ENCODE measurements at places on chromosomes 12 and 14.

- no peak for DNase-seq
Observed at GRCh38 chr12:69211160-69211559, 28.2 kb upstream of the CPSF6 start.

GRCh38 chr14:28774764-28775735 lies 8.5 kb downstream of the FOXG1 start:
- no peak for DNase-seq

DNA sequence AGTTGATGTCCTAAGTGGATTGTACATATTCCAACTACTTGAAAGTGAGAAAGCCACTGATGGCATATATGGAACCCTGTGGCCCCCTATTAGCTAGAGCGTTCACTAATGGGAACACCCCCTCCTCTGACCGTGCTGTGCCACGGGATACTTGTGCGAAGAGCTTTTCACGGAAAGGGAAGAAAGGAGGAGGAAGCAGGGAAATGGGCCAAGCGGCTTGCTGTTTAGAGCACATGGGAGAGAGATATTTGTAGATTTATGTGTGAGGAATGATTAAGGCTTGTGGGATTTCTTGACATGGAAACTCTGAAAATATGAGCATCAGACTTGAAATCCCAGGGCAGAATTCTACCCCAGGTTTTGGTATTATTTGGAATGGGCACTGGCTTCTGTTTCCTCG lies 129.9 kb downstream of the PRMT8 start:
- DNase-seq = no peak

DNA sequence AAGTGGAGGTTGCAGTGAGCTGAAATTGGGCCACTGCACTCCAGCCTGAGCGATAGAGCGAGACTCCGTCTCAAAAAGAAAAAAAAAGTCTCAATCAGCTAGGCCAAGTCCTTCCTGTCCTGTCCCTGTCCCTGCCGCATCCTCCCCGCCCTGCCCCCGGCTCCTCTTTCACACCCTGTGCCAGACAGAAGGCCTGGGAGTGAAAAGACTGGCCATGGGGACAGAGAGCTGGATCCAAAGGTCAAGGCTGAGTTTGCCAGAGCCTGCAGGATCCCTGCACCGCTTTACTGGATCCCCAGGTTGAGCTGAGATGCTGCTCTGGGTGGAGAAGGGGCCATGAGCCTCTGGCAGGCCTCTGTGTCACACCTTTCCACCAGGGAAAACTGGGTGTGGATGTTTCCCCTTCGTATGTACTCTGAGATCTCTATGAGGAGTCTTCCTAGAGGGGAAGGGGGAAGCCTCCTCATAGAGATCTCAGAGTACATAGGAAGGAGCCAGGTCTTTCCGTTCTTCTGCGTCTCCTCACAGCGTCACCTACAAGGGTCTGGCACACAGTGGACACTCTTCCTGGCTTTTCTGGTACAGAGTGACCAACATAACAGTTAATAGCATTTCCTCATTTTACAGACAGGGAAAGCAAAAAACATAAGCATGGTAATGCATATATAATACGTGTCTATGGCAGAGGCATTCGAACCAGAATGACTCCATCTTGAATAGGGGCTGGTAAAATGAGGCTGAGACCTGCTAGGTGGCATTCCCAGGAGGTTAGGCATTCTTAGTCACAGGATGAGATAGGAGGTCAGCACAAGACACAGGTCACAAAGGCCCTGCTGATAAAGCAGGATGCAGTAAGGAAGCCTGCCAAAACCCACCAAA lies 35.1 kb downstream of the NINJ2 start:
- DNase-seq = no peak

- DNase-seq = no peak
Observed at GRCh38 chr12:50768391-50768790, 4.5 kb downstream of the ATF1 start.

- DNase-seq = no peak
Observed at GRCh38 chr12:1332327-1332726, 262.1 kb downstream of the FBXL14 start.

- DNase-seq = no peak
Observed at GRCh38 chr14:46581036-46581671, 70.4 kb downstream of the RPL10L start.

GRCh38 chr14:80215756-80216581 lies 4.7 kb upstream of the DIO2 start:
- DNase-seq = no peak

- no peak for DNase-seq
Observed at GRCh38 chr14:66351310-66351709, 134.9 kb upstream of the CCDC196 start.

DNA sequence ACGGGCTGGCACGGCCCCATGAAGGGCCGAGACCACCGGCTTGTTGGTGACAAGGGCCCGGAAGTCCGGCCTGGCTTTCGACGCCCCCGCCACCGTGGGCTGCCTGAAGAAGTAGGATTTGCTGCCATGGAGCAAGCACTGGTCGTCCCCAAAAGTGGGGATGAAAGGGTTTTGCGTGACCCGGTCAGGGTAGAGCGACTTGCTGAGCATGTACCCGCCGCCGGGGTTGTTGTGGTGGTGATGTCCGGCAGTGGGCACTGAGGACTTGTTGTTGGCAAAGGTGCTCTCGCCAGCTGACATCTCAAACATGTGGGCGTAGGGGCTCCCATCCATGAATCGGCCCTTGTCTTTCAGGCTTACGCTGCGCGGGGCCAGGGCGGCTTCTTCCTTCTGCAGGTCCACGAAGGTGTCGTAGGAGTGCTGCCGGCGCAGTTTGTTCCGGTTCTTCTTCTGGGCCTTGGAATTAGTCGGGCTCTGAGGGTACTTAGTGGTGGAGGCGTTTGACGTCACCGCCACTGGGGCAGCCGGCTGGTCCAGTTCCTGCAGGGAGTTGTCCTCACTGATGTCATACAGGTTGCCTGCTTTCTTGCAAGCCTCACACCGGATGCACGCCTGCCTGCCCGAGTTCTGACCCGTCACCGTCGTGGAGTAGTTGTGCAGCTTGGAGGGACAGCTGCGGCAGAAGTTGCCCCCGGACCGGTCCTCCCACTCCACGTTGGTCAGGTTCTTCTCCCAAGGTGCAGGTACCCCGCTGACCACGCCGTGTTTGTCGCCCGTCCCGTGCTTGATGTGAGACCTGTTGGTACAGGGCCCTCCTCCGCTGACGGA lies 366.6 kb downstream of the EMP1 start:
- no peak for DNase-seq

DNA sequence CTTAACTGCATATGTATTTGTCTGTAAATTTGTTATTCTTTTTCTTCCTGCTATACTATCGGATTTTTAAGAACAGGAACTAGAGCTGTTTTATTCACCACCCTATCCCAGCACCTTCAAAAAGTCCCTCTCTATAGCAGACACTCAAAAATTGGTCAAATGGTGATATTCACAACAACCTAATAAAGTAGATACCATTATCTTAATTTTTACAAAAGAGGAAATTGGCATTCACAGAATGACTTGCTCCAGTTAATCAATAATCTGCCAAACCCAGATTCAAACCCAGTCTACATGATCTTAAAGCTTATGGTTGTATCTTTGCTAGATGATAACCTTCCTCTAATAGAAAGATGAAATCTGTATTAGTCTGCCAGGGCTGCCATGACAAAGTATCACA lies 426.6 kb downstream of the EGLN3 start:
- DNase-seq = no peak

- DNase-seq = no peak
Observed at GRCh38 chr14:41872931-41873685, 266.4 kb downstream of the LRFN5 start.

- peak; percentile 54 for DNase-seq
Observed at GRCh38 chr14:20857630-20858261, 33.4 kb upstream of the RNASE3 start.

GRCh38 chr12:570921-571794 lies 92.1 kb downstream of the NINJ2 start:
- no peak for DNase-seq

GRCh38 chr14:76065519-76065918 lies 80.0 kb downstream of the IFT43 start:
- DNase-seq = no peak

- no peak for DNase-seq
Observed at GRCh38 chr12:59668674-59669073, 72.8 kb downstream of the SLC16A7 start.

GRCh38 chr12:108387771-108388170 lies 48.7 kb upstream of the CMKLR1 start:
- no peak for DNase-seq

Measured in stimulated activated CD4-positive, alpha-beta T cell treated with anti-CD3 and anti-CD28 coated beads, Interleukin-2, amount 100 ng/mL, for 4 hours (primary cell).